T-helper 2 cell (primary cell): ENCODE measurements at places on chromosomes 6 and 20.

GRCh38 chr6:99852031-99852430 is 142.0 kb downstream of the MCHR2 start:
- DNase-seq: no peak

GRCh38 chr6:38985839-38986238 is 62.7 kb upstream of the GLP1R start:
- no peak for DNase-seq

DNA sequence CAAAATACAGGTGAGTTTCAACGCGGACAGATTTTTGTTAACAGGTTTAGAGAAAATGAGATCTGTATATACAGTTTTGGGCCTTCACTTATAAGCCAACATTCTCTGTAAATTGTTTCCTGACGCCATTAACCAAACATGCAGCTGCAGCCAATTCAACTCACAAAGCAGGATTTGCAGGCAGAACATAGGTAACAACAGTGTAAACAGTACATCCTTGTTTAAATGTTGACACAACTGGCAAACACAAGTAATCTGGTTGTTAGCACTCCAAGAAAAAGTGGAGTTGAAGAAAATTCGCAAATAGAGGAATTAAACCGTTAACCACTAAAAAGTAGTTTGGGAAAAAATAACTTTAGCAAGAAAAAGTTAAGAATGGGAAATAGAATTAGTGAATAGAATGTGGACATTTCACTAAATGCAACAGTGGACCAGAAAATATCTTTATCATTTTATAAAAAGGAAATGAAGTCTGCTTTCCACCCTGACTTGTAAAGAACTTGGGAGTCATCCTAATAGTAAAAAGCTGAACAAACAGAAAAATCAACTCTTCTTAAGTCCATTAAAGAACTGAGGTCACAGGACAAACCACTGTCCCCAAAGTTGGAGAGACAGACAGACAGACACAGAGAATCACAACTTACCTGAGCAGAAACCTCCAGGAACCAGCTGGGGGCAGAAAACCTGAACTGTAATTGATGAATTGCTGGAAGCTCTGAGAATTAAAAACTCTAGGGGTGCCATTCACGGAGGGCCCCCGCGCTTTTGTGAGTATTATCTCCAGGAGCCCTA is 10.1 kb downstream of the SMIM28 start:
- no peak for DNase-seq

GRCh38 chr6:8549074-8549790 is 113.9 kb upstream of the SLC35B3 start:
- DNase-seq: no peak

GRCh38 chr6:14016432-14016831 is 91.7 kb downstream of the RNF182 start:
- DNase-seq: no peak

DNA sequence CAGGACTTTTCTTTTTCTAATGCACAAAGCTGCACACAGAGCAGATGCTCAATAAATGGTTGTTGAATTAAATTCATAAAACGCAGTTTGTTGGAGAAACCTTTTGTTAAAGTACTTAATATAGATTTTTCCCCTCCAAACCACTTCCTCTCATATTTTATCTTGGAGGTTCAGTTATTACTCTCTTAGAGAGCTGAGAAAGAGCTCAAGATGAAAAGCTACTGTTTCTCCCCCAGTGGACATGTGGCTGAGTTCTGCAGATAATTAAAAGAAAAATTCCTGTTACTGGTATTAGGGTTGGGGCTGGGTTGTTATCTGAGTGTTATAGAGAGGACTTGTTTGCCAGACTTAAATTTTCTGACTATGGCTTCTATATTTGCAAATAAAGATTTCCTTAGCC is 294.0 kb downstream of the TBC1D7 start:
- DNase-seq: no peak

DNA sequence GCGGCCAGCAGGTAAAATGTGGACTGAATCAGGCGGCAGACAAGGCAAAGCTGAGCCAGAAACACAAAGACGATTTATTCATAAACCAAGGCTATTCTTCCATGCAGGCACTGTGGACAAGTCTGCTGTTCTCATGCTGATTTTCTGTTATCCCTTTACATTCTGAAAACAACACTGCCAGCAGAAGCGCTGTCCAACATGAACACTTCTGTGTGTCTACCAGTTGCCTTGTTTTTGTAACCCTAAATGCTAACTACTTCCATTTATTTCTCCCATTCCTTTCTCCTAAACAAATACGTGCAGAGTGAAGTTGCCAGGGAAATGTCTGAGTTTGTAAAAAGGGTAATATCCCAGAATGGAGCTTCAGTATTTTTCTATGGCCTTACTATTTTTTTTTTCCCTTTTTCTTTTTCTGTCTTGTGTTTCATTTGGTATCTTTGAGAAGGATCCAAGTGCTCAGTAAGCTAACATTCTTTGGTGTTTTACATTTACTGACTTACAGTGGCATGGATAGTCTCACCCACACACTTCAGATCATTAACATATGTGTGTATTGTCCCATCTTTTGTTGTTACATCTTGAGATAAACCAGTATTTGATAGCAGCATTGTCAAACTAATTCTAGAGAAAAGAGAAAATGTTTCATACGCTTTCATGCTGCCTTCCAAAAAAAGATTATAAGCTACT is 1308.9 kb upstream of the MAP3K7 start:
- DNase-seq: no peak

- DNase-seq: no peak
These were observed 7.9 kb downstream of the NUDT3 start for GRCh38 chr6:34384321-34385153.

DNA sequence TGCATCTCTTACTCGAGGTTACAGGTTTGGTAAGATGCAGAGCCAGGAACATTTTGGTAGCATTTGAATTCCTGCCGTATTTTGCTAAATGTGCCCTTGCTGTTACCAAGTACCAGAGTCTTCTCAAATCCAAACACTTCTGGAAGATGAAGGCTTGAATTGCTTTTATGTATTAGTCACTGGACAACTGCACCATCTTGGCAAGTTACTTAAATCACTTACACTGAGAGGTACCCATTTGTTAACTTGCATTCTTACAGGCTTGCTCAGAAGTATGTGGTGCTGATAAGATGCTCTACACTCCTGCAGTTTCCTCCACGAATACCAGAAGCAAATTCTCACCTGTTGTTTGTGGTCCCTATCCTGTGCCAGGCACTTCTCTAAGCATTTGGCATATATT is 12.7 kb downstream of the IL22RA2 start:
- DNase-seq: no peak

- DNase-seq: no peak
These were observed 50.1 kb downstream of the GRM4 start for GRCh38 chr6:34095741-34096140.

GRCh38 chr6:128841518-128841917 is 41.4 kb upstream of the LAMA2 start:
- no peak for DNase-seq

DNA sequence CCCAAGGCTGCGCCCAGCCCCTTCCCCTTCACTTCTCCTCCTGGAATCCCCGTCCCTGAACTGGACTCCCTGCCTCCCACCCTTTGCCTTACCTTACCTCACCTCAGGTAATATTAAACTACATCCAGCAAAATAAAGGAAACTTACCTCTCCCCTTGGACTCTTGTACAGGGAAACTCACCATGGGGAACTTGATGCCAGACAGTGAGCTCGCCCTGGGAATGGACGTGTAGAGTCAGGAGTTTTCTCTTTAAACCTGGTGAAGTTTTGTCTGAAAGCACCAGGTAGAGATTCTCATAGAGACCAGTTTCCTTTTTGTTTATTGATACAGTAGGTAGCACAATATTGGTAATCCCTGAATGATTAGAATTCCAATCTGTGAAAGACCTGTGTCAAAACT is 544 bp upstream of the HLA-C start:
- no peak for DNase-seq

GRCh38 chr6:153085239-153085638 is 45.8 kb downstream of the RGS17 start:
- DNase-seq: no peak

GRCh38 chr6:122389704-122390372 is 9.6 kb upstream of the HSF2 start:
- no peak for DNase-seq

GRCh38 chr6:139778688-139779087 is 404.2 kb upstream of the CITED2 start:
- DNase-seq: no peak

- DNase-seq: no peak
These were observed 244.2 kb downstream of the EPM2A start for GRCh38 chr6:145491126-145491525.

DNA sequence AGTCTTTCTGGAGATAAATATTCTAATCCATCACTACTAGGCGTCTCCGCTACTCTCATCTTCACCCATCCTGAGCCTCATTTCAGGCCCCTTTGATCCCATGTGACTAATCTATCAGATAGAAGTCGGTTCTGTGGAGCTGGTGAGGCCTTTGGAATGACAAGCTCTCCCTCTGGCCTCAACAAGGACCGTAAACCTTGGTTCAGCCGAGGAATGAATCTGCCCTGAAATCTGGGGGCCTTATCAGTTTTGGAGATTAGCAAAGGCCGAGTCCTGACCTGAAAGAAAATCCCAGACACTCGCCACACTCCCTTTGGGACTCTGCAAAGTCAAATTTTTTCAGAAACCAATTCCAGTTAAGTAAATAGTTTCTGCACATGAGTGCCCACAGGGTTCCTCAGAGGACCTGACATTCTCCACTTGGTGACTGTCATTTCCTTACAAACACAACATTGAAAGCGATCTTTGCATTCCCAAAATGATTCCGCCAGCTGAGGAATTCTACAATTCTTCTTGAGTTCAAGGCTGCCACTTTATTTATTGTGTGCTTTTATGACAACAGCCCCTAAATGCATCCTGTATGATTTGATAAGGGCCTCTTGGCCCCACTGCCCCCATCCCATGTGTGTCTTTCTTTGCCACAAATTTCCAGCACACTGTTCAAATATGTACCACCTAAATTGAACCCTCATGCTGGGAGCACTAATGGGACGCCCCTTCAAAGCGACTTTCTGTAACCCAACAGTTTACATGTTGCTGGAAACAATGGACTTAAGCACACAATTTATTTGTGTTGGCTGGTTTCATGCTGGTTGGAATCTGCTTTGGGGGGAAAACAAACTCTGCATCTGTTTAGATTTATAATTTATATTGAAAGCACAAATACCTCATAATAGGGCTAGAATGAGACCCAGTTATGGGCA is 10.0 kb upstream of the RIPOR3 start:
- no peak for DNase-seq

GRCh38 chr6:169577974-169578373 is 123.9 kb downstream of the WDR27 start:
- DNase-seq: no peak

DNA sequence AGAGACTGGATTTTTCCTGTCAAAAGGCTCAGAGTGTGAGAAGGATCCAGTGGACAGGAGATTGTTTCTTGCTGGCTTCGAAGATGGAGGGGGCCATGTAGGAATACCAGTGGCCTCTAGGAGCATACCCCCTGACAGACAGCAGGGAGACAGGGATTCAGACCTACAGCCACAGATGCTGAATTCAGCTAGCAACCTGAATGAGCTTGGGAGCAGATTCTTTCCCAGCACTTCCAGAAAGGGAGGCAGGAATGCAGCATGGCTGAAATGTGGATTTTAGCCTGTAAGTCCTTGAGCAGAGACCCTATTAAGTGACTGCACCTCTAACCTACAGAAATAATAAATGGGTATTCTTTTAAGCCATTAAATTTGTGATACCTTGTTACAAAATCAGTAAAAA is 44.6 kb downstream of the STXBP5 start:
- DNase-seq: no peak

DNA sequence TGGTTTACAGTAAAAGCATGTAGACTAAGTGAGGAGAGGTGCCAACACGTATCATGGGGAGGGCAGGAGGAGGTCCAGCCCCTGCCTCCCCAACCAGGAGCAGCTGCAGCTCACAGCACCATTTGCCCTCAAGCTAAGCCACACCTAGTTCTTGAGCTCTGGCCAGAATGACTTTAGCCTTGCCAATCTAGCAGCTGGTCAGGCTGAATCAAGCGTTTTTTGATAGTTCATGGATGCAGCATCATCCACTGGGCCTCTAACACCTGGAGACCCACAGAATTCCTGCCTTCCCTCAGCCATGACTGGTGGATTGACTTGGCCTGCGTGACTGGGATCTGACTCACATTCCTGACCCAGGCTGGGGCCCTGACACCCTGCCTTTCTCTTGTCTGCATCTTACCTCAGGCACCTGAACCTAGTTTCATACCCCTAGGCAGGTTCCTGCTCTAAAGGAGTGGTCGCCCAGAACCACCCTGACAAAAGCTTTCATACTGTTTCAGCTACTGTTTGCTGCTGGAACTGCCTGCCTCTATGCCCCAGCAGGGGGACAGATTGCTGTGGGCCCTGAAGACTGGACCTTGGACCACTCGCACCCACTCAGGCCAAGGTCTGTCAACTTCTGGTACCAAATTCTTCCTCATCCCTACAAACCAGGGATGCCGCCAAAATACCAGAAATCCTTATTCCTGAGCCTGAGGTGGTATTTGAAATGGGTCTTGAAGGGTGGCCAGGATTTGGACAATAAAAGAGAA is 122.3 kb downstream of the QRSL1 start:
- DNase-seq: no peak

DNA sequence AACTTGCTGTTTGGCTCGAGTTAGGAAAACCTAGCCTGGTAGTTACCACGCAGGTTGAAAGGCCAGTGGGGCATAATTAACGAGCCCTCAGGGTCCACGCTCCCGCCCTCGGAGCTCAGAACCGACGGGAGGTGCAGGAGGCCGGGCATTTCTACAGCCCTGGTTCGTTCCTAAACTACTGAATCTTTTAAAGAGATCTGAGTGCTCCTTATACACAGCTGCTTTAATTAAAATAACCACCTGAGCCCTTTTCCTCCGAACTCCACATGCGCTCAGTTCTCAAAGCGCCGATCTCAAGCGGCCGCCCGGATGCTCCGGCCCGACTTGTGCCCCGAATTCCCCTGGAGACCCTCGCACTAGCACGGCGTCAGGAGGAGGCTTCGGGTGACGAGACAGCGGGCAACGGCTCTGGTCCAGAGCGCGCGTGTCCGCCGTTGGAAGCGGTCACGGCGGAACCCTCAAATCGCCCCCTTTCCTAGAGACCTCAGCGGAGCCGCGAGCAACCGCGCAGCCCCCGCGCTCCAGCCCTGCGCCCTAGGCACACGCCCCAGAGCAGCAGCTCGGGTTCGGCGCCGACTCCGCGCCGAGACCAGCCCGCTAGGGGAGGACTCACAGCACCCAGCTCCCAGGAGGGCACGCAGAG is 397 bp downstream of the WDR27 start:
- no peak for DNase-seq

DNA sequence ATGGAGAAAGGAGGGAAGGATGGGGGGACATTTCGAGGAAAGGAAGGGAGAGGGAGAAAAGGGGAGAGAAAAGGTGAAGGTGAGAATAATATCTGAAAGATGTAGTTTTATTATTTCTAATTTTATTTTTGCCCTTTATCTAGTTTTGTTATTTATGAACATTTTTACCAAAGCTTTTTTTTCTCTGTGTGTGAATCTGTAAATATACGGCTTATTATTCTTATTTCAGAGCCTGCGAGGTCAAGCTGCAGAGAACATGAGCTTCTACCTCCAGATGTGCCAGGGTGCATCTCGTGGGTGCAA is 35.0 kb downstream of the HLA-A start:
- no peak for DNase-seq

DNA sequence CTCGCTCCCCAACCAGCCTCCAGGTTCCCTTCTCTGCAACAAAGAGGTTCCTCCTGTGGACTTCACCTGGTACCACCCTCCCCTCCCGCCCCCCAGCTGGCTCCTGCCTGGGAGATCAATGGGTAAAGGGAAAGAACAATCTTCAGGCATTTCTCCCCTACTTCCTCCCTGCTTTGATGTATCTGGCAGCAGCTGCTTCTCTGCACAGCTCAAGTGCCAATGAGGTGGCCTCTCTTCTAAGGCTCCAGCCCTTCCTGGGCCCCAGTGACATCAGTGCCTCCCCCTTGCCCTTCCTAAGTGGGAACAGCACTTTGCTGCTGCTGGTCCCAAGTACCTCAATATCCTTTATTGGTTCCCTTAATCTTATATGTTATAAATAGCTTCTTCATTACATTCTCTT is 23.5 kb downstream of the MOCS1 start:
- DNase-seq: no peak
